ENCODE measurements at places on chromosomes 7 and 10.
A peak's percentile ranks its signal among the peaks of the same experiment; 100 is the strongest.

GRCh38 chr7:645606-646005 is 80.9 kb upstream of the DNAAF5 start:
- DNase-seq, result no peak

GRCh38 chr7:137354396-137354795 is 10.9 kb upstream of the PTN start:
- no peak for DNase-seq

- no peak for DNase-seq
These were observed 516.7 kb upstream of the CELF2 start for GRCh38 chr10:10500937-10501336.

DNA sequence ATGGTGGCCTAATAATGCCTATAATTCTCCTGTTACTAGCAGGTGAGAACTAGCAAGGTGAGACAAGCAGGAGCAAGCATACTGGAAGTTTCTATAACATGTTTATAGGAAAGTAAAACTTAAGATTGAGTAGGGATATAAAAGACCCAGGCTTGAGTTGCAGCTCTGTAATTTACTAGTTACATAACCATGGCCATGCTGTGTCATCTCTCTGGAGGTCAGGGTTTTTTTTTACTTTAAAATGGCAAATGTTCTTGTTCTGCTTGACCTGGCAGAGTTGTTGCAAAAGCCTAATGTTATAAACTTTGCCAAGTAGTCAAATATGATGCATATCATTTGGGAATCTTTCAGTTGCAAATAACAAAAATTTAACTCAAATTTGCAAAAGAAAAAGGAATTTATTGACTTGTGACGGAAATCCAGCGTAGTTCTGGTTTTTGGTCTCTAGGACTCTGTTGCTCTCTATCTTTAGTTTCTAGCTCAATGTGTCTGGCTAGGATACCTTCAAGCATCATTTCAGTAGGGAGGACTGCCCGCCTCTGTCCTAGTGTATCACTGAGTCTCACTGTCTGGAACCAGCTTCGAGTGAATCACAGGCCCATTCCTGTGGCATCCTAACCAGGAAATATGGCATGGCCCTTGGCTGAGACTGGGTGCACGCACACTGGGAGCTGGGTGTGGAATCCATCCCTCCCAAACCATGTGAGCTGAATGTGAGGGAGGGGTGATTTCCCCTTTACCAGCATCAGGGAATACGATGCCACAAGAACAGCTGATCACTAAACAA is 67.9 kb downstream of the ADAM22 start:
- DNase-seq, result no peak

- DNase-seq, result no peak
These were observed 855 bp downstream of the YME1L1 start for GRCh38 chr10:27153329-27153728.

GRCh38 chr10:49144058-49144720 is 10.4 kb upstream of the FAM170B start:
- no peak for DNase-seq

DNA sequence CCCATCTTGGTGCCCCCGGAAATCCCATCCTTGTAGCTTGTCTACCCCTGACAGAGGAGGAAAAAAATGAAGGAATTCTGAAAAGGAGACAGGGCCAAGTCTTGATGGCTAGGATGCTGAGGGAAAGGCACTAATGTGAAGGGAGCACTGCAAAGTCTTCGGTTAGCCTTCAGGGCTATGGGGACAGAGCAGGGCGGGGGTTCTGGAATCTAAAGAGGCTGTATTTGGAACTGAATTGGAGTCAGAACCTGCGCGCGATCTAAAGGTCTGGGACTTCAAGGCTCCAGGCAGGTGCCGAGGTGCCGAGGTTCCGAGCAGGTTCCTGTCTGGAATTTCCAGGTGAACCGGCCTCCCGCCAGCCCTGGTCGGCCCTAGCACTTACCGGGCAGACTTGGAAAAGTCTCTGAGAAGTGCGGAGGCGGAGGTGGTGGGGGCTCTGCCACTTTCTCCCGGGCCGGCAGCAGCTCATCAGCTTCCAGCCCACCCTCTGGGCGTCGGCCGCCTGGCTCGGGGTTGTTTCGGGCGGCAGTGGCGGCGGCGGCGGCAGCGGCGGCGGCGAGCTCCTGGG is 781 bp downstream of the GBX1 start:
- DNase-seq, result no peak

GRCh38 chr7:36986948-36987724 is 262.8 kb upstream of the AOAH start:
- peak; percentile 49 for DNase-seq

DNA sequence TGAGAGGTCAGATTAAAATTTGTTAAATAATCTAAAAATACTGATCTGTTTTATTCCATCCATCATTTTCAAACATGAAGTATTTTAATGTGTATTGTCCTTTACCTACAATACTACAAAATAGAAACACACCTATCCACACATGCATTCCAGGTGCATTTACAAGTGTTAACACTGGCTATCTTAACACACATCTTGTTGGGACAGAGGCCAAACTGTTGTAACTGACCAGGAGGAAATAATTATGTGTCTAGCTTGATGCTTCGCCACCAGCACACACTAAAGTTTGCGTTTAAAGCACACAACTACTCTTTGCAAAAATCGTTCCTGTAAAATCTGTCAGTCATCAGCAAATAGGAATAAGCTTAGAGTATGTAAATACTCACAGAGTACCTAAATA is 2.8 kb downstream of the PANK1 start:
- no peak for DNase-seq
